Activated CD8-positive, alpha-beta T cell treated with anti-CD3 and anti-CD28 coated beads, Interleukin-2, amount 10 ng/mL, durations not matched to agents 7 days and 5 days (primary cell): ENCODE measurements at places on chromosomes 3 and 15. TPM values are rescaled to one million over a fixed set of nuclear protein-coding genes. Genes with fewer than 3 reads are reported as not detected.

The WDR93 gene
- total RNA-seq = not detected

The FANCD2OS gene
- total RNA-seq = not detected

The MELTF gene
- total RNA-seq = 8.2 TPM

DNA sequence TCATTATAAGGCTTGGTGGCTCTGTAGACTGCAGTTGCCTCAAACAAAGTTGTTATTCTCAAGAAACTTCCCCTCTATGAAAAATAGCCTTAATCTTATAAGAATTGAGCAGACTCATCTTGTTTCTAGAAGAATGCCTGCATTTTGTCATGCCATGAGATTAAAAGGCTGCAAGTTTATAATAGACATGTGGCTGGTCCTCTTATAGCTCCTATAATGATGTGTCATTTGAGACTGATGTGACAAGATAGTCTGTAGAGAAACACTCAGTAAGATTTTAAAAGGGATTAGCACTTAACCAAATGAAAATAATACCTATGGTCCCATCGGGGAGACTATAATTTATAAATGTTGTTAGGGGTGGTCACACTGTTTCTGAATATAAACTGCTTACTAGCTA is 312.5 kb downstream of the OXSM start:
- DNase-seq = no peak

- DNase-seq = no peak
Observed at GRCh38 chr3:161117646-161118045, 12.5 kb upstream of the B3GALNT1 start.

DNA sequence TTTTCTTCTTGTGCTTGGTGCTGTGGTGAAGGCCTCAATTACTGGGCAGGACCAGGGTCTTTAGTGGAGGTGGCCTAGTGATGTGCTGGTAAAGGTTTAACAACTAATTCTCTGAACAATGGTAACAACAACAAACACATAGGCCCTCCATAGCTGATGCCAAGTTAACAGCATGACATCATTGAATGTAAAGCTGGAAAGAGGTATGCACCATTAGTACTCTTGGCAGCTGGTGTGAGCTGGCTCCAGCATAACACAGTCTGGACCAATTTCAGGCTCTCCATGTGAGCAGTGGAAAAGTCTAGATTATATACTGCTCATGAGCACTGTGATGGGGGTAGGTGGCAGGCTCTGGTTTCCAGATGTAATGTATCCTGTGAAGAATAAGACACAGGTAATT is 61.8 kb downstream of the SLC7A14 start:
- DNase-seq = no peak

DNA sequence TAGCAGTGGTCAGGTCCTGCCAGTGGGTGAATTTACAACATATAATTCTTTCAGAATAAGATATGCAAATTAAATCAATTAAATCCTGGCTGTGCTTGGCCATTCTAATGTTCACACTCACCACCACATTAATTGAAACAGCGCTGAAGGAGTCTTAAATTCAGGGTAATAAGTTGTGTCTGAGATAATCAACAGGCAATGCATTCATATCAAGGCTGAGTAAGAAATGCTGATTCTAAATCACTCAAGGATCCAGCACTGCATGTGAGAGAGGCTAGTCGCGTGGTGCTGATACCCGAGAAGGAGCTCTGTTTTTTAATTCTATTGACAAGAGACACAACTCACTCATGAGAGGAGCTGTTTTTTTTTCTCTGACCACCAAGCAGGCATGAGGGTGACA is 588.8 kb upstream of the ADAMTS9 start:
- DNase-seq = no peak

- no peak for DNase-seq
Observed at GRCh38 chr15:33168444-33168843, 26.1 kb downstream of the FMN1 start.

The PSTPIP1 gene
- 208 TPM for total RNA-seq

The PIERCE2 gene
- not detected for total RNA-seq
